ENCODE measurements at places on chromosomes 3 and 15. TPM values are rescaled to one million over a fixed set of nuclear protein-coding genes. Genes with fewer than 3 reads are reported as not detected.

DNA sequence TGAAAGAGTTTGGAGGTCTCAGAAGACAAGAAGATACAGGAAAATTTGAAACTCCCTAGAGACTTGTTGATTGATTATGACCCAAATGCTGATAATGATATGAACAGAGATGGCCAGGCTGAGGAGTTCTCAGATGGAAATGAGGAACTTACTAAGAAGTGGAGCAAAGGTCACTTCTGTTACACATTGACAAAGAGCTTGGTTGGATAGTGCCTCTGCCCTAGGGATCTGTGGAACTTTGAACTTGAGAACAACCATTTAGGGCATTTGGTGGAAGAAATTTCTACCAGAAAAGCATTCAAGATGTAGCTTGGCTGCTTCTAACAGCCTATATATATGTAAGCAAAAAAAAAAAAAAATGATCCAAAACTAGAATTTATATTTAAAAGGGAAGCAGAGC is 48.9 kb upstream of the NAALADL2 start:
- DNase-seq = no peak

- no peak for DNase-seq
Observed at GRCh38 chr3:13145826-13146642, 72.8 kb upstream of the IQSEC1 start.

DNA sequence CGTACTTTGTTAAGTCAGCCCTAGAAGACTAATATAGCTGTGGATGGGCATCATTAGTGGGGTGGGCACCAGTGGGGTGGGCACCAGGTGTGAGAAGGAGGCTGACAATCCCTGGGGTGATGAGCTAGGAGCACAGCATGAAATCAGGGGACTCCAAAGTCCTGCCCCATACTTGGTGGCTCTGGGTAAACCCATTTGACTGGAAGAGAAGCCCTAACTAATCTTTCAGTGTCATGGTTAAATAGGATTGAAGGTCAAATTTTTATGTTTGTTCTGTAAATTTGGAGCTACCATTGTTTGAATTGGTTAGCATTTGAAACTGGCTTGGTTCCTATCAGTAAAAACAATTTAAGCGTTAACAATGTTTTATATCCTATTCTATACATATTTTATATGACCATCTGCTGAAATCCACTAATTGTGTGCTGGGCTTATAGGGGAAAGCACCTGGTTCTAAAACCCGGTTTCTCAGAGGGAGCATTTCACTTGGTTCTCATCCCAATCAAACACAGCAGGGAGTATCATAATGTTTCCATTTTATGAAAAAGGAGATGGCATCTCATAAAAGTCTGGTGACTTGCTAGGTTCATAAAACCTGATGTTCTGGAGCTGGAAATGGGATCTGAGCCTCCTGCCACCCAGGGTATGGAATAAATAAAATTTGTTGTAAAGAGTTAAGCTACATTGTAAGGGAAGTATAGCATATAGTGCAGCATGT is 87.7 kb upstream of the HACD2 start:
- DNase-seq = no peak

DNA sequence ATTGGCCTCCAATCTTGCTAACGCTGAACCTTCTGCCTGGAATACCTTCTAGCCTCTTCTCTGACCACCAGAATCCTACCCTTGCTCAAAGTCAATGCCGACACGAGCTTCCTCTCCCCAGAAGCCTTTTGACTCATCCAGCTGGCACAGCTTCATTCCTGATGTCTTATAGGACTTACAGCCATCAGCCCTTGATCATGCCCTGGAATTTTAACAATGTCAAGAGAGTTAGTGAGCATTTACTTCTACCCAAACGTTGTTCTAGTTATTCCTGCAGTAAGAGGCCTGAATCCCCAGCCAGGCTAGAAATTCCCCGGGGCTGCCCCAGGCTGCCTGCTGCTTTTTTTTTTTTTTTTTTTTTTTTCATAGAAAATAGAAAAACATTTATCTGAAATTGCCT is 3.9 kb downstream of the CYP1A2 start:
- DNase-seq = no peak

- no peak for DNase-seq
Observed at GRCh38 chr15:29334544-29334943, 64.9 kb upstream of the NSMCE3 start.

DNA sequence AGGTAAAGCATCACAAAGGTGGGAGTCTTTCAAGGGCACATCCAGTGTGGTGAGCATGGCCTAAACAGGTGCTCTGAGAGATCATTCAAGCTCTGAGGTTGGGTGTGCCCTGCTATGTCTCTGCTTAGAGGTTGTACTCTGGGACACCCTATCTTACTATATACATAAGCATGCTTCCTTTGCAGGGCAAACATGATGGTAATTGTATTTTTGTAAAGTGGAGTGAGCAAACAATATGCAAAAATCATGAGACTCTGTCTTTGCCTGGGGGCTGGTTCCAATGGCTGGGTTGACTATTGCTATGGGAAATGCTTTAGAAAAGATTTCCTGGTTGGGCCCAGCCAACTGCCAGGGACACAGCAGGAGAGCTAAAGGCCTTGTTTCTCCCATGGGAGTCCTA is 315.1 kb upstream of the TLE3 start:
- DNase-seq = no peak

GRCh38 chr3:188261011-188261410 is 107.1 kb downstream of the LPP start:
- DNase-seq = no peak

DNA sequence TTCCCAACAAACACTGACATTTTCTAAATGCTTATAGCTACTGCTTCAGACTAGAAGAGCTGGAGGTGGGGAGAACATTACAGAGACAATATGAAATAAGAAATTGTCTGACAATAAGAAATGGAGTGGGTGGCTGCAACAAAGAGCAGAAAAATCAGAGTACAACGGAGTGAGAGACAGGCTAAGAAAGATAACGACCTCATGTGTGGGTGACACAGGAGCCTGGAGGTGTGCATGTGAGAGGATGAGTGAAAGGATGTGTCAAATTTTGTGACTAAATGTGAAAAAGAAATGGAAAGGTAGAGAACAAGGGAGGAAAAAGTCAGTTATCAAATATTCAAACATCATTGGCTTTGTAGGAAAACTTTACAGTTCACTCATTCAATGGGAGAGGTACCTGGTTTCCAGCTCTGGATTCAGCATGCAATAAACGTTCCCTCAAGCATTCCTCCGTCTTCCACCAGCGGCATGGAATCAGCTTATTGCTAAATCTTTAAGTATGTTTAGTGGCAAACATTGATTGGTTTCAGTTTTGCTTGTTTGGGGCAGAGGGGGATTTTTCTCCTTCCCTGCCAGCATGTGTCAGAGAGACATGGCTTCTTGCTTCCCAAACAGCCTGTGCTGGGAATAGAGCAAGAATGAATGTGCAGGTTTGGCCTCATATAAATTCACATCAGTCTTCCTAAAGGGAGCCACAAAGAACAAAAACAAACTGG is 103.8 kb upstream of the CHRM5 start:
- DNase-seq = no peak

GRCh38 chr3:67018105-67018788 is 20.1 kb downstream of the KBTBD8 start:
- DNase-seq = no peak

DNA sequence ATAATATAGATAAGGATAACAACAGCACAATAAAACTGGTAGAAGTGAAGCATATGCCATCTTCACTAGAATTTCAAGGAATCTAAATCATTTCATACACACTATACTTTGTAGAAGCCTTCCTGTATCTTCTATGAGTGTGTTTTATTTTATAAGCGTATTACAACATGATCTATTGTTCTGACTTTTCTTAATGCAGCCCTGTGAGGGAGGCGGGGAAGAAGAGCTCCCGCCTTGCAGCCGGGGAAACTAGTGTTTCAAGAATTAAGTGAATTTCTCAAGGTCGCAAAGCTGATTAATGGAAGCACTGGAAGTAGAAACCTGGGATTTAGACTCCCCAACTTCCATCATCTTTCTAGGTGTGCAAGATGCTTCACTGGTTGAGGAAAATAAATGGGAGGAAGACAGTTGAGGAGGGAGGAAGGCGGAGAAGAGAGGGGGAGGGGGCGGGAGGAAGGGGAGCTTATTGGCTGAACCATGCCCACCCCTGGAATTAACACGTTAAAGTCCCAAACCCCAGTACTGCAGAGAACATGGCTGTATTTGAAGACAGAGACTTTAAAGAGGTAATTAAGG is 32.9 kb downstream of the VGLL4 start:
- no peak for DNase-seq

DNA sequence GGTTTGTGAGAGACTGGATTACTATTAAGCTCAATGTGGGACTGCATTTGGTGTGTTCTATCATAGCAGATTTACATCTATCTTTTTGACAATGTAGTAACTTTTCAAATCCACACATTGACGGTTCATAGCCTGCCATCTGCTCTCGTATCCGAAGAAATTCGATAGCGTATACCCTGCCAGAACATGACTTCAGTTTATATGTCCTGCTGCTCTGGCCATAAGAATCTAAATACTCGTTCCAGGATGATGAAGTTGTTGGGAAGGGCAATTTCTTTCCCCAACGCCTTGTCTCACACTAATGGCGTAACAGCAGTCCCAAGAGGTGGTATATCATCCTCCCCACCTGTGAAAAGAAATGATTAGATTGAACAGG is 180.0 kb downstream of the LSAMP start:
- no peak for DNase-seq

DNA sequence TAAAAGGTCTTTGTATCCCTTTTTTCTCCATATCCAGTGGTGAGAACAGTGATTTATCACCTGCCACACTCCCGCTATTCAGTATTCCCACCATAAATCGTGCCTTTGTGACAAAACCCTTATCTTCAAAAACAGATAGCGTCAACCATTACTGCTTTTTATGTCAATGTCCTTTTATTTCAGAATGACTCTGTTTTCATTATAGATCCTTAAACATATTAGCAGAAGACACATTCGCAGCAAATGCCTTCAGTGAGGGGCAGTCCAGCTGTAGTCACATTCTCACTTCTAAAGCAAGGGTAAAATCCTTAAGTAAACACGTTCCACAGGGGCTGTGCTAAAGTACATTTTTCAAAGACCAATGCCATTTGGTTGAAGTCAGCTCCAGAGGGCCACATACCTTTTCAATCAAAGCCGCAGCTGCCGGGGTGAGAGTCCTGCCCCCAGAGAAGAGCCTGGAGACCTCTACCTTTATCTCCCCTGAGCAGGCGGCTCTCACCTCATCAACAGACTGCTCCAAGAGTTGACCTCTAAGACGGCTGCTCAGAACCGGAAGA is 53.4 kb downstream of the PDZRN3 start:
- no peak for DNase-seq

DNA sequence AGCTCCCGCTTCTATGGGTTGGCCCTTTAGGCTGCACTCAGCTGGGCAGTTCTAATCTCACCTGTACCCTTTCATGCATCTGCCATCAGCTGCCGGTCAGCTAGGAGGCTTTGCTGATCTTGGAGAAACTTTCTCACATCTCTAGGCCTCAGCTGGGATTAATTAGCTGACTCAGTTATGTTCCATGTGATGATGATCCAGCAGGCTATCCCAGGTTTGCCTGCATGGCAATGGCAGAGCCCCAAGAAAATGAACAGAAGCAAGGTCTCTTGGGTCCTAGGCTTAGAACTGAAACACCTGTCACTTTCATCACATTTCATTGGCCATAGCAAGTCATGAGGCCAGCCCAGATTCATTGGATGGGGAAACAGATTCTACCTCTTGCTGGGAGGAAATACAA is 304.6 kb upstream of the TBC1D5 start:
- DNase-seq = no peak

DNA sequence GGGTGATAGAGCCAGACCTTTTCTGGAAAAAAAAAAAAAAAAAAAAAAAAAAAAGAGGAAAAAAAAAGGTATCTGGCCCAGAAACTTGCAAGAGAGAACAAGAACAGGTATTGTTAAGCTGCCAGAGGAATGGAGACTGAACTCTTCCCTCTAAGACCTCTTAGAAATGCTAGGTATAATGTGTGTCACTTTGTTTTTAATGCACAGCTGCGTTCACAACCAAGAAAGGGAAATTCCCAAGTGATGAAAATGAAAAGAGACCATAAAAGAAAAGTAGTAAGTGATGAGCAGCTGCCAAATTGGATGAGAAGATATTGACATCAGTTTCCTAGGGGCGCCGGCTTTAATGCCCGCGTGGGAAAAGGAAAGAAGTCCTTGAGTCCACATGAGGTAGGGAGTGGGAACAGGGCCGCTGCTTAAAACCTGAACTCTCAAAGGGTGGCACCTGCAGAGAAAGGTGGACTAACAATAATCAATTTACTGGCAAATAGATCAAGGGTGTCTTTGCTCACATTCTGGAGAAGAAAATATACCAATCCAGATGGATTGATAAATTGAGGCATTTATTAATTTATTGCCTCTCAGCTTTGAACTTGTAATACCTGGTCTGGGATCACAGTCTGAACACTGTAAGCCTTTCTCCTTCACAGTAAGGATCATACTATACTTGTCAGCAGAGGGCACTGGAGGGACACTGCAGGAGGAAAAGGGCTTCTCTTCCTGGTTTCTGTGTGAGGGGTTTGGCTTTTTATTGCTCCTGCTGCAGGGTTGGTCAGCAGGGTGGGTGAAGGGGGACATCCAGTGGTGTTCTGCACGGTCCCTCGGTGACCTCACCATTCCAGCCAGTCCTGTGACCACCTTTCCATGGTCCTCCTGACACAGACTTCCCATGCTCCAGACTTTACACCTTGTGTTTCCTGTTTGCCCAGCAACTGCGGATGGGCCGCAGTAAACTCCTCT is 131.6 kb downstream of the AQP9 start:
- no peak for DNase-seq

DNA sequence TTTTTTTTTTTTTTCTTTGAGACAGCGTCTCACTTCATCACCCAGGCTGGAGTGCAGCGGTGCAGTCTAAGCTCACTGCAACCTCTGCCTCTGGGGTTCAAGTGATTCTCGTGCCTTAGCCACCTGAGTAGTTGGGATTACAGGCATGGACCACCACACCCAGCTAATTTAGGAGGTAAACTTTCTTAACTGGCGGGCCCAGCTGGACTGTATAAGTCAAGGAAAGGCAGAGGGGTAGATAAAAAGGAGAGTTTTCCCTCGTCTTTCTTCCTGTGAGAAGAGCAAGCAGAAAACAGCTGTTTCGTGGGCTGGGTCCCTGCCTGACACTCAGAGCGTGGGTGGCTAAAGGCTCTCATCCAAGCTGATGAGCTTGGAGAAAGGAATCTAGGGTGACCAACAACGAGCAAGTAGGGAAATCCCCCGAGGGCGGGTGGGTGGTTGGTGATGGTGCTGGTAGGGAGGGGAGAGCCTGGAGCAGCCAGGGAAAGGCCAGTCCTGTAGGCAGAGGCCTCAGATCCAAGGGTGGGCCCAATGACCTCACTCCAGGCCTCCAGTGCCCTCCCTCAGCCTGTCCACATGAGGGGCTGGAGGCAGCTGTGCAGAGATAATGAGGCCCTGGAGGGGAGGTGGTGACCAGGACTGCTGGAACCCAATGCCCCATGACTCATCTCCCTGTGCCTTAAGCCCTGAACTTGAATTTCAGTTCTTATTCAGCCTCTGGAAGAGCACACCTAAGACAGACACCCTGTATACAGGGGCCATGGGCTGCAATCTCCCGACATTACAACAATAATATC is 43.1 kb upstream of the LIMD1 start:
- DNase-seq = no peak

OR5K2 gene
- not detected for total RNA-seq

RLBP1 gene
- not detected for total RNA-seq

HDGFL3 gene
- total RNA-seq = 83.1 TPM

BLM gene
- 49.6 TPM for total RNA-seq

CCK gene
- not detected for total RNA-seq

GOLGA8J gene
- 0.21 TPM for total RNA-seq

PLSCR5 gene
- not detected for total RNA-seq

VIPR1 gene
- total RNA-seq = 0.69 TPM

ELL3 gene
- 0.26 TPM for total RNA-seq

SMCO1 gene
- not detected for total RNA-seq

HHATL gene
- total RNA-seq = not detected
